Activated CD4-positive, alpha-beta T cell treated with anti-CD3 and anti-CD28 coated beads, Interleukin-10, Interleukin-2, amounts not matched to agents 100 ng/mL and 50 ng/mL, durations not matched to agents 16 hours and 8 hours (primary cell): ENCODE measurements at places on chromosomes 1 and 21.

DNA sequence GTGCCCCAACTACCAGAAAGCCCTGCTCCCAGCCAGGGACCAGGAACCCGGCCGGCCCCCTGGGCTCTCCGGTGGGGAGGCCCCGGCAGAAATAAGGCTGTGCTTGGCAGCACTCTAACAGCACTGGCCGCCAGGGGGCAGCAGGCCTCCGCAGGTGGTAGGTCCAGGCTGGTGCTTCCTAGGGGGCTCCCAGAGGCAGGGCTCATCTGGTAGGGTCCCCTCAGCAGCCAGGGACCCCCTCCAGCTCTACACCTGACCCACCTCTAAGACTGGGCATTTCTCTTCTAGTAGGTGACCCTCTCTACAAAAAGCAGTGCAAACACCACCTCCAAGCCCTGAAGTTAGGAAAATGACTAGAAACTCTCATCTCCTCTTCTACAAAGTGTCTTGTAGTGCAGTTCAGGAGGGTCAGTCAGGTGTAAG is 85.6 kb downstream of the STUM start:
- DNase-seq, result peak; percentile 84

DNA sequence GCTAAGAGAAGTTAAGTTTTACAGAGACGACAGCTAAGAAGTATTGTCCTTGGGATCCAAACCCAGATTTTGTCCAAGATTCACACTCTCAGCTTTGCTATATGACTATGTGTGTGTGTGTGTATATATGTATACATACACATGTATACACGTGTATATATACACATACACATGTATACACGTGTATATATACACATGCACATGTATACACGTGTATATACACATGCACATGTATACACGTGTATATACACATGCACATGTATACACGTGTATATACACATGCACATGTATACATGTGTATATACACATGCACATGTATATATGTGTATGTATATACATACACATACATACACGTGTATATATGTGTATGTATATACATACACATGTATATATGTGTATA is 3.9 kb upstream of the CACHD1 start:
- no peak for DNase-seq

DNA sequence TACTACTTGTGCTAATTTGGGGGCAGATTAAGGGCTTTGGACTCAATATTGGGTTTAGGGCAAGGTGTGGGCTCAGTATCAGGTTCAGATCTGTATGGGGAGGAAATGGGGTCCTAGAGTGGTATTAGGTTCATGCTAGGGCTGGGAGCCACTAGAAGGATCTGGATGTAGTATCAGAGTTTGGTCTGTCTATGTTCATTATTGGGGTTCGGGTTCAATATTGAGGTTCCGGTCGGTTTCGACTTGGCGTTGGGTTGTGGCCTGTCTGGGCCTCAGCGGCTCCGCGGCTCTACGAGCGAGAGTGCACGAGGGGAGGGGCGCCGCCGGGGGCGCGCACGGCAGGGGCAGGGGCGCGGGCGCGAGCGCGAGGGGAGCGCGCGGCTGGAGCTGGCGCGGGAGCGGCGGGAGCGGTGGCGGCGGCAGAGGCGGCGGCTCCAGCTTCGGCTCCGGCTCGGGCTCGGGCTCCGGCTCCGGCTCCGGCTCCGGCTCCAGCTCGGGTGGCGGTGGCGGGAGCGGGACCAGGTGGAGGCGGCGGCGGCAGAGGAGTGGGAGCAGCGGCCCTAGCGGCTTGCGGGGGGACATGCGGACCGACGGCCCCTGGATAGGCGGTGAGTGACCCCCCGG is at the start of gene PTPRF:
PTPRF (plus strand) TSS at position 401 of the 624 bp plus-strand sequence. CDS start 14,193 bp downstream, outside the sequence.
- peak; percentile 23 for DNase-seq

DNA sequence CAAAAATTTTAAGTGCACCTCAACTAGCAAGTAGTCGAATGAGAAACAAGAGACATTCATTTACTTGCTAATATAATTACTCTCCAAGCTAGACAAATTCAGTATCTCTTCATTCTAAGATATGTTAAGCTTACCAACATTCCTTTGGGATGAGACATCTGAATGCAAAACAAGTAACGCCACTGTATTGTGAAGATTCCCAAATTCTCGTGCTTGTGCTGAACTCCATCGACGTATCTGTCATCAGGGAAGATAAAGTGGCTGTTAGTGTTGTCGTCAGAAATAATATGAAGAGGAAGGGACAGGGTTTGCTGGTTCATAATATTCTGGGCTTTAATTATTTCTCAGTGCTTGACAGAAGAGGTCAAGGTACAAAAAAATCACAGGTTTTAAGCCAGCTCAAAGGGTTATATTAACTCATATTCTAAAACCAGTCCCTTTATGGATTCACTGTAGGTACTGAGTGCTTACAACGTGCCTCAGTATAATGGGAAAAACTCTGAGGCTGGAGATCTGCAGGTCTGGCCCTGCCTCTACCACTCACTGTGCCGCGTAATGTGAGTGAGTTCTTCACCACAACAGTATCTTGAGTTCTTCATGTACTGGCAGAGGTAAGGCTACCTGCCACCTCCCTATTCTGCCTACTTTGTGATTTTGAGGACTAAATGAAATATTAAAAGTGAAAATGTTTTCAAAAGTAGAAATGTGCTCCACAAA is 42.0 kb downstream of the PCSK9 start:
- DNase-seq, result no peak
